ENCODE measurements at places on chromosomes 4 and X. TPM values are rescaled to one million over a fixed set of nuclear protein-coding genes. Genes with fewer than 3 reads are reported as not detected.
A peak's percentile ranks its signal among the peaks of the same experiment; 100 is the strongest.

DNA sequence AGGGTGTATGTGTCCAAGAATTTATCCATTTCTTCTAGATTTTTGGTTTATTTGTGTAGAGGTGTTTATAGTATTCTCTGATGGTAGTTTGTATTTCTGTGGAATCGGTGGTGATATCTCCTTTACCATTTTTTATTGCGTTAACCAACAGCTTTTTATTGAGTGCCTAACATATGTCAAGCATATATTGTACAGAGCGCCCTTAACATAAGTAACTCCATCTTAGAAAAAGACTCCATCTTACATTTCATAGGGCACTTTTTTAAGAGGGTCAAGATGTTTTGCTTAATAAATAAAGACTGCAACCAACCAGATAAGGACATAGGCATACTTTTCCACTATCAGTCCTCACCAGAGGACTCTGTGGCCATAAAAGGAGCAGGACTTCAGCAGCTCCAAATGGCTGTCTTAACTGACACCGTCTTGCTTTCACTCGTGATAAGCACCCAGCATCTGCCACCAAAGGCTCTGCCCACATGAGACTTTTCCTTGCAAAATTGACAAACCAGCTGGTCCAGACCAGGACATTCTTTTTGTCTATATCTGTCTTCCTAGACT is 75.0 kb downstream of the HS6ST2 start:
- no peaks in the 10 kb centered on the region for H3K4me1 ChIP-seq
- DNase-seq = no peak
- H3K36me3 ChIP-seq = no peaks in the 10 kb centered on the region
- H3K27ac ChIP-seq = no peak overlapping the region

YY2 gene
- total RNA-seq = 0.88 TPM

DNA sequence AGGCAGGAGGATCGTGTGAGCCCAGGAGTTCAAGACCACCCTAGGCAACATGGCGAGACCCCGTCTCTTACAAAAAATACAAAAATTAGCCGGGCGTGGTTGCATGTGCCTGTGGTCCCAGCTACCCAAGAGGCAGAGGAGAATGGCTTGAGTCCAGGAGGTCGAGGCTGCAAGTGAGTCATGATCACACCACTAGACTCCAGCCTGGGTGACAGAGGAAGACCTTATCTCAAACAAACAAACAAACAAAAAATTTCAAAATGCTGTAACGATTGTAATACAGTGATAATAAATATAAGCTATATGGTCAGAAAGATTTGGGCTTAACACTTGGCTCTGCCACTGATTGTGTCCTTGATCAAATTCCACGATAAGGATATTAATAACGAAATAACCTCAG is 24.2 kb downstream of the SLC25A4 start:
- peaks cover 22% of the 10 kb centered on the region for H3K4me1 ChIP-seq
- H3K27ac ChIP-seq = no peak overlapping the region
- peaks cover 6% of the 10 kb centered on the region for H3K27me3 ChIP-seq
- peaks cover 61% of the 10 kb centered on the region for H3K36me3 ChIP-seq
- DNase-seq = no peak

DNA sequence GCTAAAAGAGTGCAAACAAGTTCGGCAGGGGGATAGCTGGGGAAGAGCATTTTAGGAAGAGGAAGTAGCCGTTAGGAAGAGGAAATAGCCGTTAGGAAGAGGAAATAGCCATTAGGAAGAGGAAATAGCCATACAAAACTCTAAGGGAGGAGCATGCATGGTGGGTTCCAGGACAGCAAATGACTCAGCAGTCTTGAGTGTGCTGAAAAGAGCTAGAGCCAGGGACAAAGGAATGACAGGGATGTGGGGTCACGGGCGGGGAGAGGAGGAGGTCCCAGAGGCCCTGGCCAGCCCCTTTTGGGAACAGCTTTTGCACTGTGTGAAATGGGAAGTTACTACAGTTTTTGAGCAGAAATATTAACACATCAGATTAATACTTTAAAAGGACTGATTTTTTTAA is 882.6 kb downstream of the TRIML1 start:
- H3K4me1 ChIP-seq = no peaks in the 10 kb centered on the region
- no peak overlapping the region for H3K27ac ChIP-seq
- no peak overlapping the region for H3K4me3 ChIP-seq

SYNPO2 gene
- total RNA-seq = 0.16 TPM

DNA sequence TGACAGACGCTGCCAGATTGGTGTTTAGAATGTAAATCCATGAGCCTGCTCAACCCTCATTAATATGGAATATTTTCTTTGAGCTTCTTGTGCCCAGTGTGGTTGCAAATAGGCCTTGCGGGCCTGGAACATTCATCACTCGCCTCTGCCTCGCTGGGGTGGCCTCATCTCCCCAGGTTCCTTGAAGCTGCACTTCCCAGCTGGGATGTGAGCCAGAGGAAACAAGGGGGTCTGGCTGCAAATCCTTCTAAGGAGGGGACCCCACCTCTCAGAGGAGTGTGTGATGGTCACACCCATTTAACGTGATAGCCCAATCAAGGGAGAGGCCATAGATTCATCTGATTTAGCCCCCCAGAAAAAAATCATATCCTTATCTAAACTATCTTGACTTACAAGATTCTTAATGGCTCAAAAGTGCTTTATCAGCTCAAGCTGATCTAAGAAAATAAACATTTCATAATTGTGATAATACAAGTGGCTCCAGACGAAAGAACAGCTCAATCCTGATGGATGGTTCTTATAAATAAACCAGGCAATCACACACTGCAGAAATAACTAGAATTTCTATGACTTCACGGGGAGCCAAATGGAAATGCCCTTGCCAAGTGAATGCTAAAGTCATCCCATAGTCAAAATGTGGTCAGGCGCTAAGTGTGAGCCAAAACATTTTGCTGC is 189.9 kb downstream of the PTTG2 start:
- H3K27me3 ChIP-seq = no peaks in the 10 kb centered on the region
- H3K4me1 ChIP-seq = peaks cover 15% of the 10 kb centered on the region
- no peak overlapping the region for H3K27ac ChIP-seq
- H3K36me3 ChIP-seq = no peaks in the 10 kb centered on the region

GRCh38 chr4:1218634-1219565 is 30.0 kb downstream of the CTBP1 start:
- H3K4me3 ChIP-seq = no peak overlapping the region
- H3K27ac ChIP-seq = peak overlapping the region; percentile 26
- H3K36me3 ChIP-seq = peaks cover 39% of the 10 kb centered on the region
- peaks cover 33% of the 10 kb centered on the region for H3K4me1 ChIP-seq
- no peak for DNase-seq

DNA sequence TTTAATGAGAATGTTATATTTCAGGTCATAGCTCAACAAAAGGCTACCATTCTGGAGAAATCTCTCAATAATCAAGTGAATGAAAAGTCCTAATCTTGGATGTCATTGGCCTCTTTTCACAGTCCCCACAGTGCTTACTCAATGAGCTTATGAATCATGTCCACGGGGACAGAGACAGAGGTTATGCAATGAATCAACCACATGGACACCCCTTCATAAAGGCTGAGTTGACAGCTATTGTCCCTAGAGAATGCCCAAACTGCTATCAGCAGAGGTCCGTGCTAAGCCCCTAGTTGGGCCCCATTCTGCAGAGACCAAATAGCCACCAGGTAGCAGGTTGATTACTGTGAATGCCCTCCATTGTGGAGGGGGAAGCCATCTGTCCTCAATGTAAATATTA is 158.1 kb downstream of the LHFPL1 start:
- no peak overlapping the region for H3K27ac ChIP-seq
- no peaks in the 10 kb centered on the region for H3K27me3 ChIP-seq
- no peak overlapping the region for H3K4me3 ChIP-seq
- no peaks in the 10 kb centered on the region for H3K36me3 ChIP-seq
- no peaks in the 10 kb centered on the region for H3K4me1 ChIP-seq

TEC gene
- total RNA-seq = 3.5 TPM

- H3K27ac ChIP-seq = no peak overlapping the region
- no peak for DNase-seq
- no peak overlapping the region for H3K4me3 ChIP-seq
Observed at GRCh38 chrX:15522464-15522863, 21.9 kb downstream of the BMX start.

EPHA5 gene
- total RNA-seq = not detected

DNA sequence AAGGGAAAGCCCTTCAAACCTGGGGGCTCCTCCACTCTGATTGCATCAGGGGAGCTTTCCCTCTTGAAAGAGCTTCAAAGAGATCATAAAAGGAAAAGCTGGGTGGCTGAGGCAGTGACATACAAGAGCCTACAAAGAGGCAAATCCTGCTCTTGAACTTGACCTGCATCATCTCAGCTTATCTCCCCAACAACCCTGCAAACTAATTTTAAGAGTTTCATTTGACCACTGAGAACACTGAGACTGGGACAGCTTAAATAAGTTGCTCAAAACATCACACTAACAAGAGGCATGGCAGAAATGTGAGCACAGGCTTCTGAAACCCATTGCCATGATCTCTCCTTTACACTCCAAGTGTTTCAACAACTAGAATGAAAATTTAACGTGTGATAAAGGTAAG is 101.6 kb upstream of the PPARGC1A start:
- H3K27ac ChIP-seq = no peak overlapping the region
- no peak overlapping the region for H3K4me3 ChIP-seq
- no peak for DNase-seq
- no peaks in the 10 kb centered on the region for H3K4me1 ChIP-seq

- H3K4me1 ChIP-seq = no peaks in the 10 kb centered on the region
- H3K27me3 ChIP-seq = peaks cover 4% of the 10 kb centered on the region
- H3K27ac ChIP-seq = no peak overlapping the region
- no peak for DNase-seq
- no peak overlapping the region for H3K4me3 ChIP-seq
Observed at GRCh38 chr4:173478201-173478912, 51.7 kb downstream of the HAND2 start.

CCKAR gene
- not detected for total RNA-seq

DNA sequence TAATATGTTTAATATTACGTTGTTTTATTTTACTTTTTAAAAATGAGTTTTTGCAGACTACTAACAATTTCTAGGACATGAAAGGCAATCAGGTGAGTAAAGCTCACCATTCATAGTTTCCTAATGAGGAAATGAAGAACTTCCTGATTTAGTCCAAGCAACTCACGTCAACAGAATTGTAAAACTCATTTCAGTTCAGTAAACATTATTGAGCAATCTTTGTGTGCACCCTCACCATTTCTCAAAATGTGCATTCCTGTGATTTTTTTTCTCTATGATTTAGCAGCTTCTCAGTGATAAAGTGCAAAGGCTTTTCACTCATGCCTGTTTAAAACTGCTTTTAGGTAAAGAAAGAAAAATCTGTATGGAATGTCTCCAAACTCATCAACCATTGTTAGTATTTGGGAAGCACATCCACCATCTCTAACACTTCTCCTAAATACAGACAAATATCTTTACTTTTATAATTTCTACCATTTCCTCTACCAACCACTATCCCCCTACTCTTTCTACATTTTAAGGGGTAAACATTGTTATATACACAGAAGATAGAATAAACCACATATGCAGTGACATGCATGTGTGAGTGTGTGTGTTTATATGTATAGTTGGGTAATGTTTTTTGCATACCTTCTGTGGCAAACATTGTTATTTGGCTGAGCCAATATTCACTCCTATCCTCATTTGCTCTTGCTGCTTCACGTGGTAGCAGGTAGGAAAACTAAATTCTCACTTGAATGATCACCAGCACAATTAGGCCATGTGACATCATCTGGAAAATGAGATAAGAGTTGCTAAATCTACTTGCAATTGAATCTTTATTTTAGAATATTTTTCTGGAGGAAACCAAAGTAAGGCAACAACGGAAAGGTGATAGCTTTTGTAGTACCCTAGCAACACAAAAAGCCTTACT is 54.7 kb upstream of the PRDM8 start:
- no peak overlapping the region for H3K4me3 ChIP-seq
- H3K27me3 ChIP-seq = no peaks in the 10 kb centered on the region
- no peak for DNase-seq
- H3K27ac ChIP-seq = no peak overlapping the region
- H3K36me3 ChIP-seq = peaks cover under 1% of the 10 kb centered on the region
- H3K4me1 ChIP-seq = peaks cover 49% of the 10 kb centered on the region

DNA sequence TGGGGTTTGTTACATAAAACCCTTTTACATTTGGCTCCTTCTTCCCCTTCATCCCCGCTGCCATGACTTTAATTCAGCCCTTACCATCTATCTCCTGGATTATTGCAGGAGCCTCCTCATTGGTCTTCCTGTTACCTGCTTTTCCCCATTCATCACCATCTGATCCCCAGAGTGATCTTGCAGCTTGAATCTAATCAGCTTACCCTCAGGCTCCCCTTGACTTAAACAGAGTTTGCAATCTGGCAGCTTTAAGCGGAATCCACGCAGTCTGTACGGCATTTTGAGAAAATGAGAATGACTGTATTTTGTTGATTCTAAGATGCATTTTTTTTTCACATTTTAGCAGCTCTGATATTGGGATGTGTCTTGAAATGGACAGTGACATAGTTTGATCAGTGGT is 14.9 kb upstream of the PPEF1 start:
- no peak overlapping the region for H3K4me3 ChIP-seq
- H3K36me3 ChIP-seq = no peaks in the 10 kb centered on the region
- no peak overlapping the region for H3K27ac ChIP-seq
- H3K4me1 ChIP-seq = no peaks in the 10 kb centered on the region

- DNase-seq = no peak
- H3K36me3 ChIP-seq = no peaks in the 10 kb centered on the region
- H3K4me3 ChIP-seq = no peak overlapping the region
Observed at GRCh38 chr4:100339870-100340269, 149.6 kb upstream of the DDIT4L start.
